ENCODE measurements at places on chromosomes 2 and 18.
A peak's percentile ranks its signal among the peaks of the same experiment; 100 is the strongest.

- no peak for DNase-seq
Measured at GRCh38 chr2:240672076-240672700, 10.5 kb downstream of the AQP12B start.

- no peak for DNase-seq
Measured at GRCh38 chr2:44515416-44515815, 153.7 kb downstream of the CAMKMT start.

DNA sequence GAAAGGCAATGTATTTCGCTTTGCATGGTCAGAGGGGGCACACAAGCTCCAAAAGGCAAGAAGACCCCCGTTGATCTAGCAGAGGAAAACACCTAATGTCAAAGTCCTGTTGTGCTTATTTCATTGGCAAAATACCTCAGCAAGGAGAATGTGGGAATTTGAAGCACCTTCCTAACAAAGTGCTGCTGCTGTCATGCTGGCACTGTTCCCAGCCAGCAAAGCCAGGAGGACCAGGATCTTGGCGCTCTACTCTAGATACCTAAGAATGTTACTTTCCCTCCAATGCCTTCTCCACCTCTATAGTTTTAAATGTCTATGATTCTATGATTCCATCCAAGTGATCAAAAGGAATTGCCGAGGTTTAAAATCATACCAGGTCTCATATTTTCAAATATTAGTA lies 867.9 kb upstream of the POU3F3 start:
- DNase-seq, result no peak

GRCh38 chr2:38733300-38733971 lies 17.7 kb downstream of the SRSF7 start:
- no peak for DNase-seq

- DNase-seq, result no peak
Measured at GRCh38 chr2:205901491-205901890, 184.5 kb downstream of the INO80D start.

GRCh38 chr18:2920027-2920426 lies 73.2 kb downstream of the EMILIN2 start:
- no peak for DNase-seq

- no peak for DNase-seq
Measured at GRCh38 chr18:5627776-5628511, 84.1 kb upstream of the EPB41L3 start.

- DNase-seq, result no peak
Measured at GRCh38 chr18:48943333-48943732, 7.4 kb downstream of the SMAD7 start.

DNA sequence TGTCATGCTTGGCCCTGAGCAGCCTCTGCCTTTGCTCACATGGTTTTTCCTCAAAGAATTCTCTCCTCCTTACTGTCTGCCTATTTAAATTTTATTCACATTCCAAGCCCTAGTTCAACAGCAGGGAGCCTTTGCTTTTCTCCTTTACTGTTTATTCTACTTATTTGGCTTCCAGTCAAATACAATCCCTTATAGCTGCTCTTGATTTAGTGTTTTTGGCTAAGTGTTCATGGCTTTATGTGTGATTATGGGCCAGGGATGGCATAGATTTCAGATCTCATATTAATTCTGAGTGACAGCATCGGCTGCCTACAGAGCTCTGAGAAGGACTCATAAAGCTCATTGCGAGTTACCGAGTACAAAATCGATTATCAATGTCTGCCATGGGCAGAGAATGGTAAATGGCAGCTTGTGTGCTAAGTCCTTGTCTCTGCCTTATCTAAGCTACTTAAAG lies 106.7 kb downstream of the METTL8 start:
- DNase-seq, result no peak

DNA sequence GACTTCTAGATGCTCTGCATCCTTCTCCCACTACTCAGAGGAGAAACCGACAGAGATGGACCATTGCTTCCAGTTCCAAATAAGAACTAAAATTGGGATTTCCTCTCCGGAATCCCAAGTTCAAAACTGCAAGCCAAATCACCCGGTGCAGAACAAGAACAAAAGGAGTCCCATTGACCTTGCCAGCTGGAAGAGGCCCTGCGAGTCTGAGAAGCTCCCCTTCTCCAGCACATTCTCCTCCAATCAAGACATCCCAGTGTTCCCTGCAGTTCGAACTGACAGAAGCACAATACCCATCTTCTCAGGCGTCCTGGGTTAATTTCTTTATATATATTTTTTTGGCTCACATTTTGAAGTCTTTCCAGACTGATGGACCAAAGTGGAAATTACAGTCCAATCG lies 195.3 kb upstream of the MEIS1 start:
- DNase-seq, result no peak

GRCh38 chr18:57150828-57151227 lies 3.9 kb downstream of the BOD1L2 start:
- DNase-seq, result no peak

GRCh38 chr18:57666818-57667497 lies 45.3 kb upstream of the NARS1 start:
- peak; percentile 28 for DNase-seq

DNA sequence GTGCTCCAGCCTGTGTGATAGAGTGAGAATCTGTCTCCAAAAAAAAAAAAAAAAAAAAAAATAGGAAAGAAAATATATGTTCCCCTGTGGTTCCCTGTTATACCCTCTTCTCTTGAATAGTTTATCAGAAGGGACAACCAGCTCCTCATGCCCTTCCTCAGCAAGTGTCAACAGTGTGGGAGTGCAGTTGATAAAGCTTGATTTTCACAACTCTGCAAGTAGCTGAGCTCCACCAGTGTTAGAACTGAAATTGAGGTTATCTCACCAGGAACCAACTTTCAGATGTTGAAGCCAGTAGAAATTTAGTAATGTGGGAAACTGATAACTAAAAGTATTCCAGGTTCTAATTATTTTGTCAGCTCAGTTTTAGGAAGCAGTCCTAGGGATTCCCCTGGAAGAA lies 25.1 kb downstream of the NEDD4L start:
- no peak for DNase-seq

- DNase-seq, result no peak
Measured at GRCh38 chr18:60875957-60876507, 457.2 kb upstream of the CDH20 start.

- DNase-seq, result no peak
Measured at GRCh38 chr2:176804392-176804791, 408.2 kb upstream of the HNRNPA3 start.

DNA sequence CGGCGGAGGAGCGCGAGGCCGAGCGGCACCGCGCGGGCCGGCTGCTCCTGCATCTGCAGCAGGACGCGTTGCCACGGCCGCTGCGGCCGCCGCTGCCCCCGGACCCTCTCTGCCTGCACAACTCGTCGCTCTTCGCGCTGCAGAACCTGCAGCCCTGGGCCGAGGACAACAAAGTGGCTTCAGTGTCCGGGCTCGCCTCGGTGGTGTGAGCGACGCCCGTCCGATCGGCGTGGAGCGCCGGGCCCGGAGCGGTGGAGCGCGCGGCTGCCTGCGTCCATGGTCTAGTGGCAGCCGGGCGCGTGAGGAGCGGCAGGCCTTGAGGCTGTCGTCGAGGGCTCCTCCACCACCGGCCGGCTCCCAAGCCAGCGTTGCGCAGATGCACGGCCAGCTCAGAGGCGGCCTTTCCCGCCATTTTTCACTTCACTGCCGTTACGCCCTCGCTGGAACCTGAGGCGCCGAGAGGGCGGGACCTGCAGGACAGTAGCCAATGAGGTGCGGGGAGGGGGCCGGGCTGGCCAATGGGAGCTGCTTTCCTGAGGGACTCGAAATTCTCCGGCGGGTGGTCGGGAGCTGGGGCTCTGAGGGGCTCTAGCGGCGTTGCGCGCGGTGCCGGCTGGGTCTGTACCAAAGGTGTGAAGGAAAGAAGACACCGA lies 1.9 kb downstream of the TLX2 start:
- peak; percentile 76 for DNase-seq

GRCh38 chr2:172285010-172285621 lies 142.3 kb upstream of the ITGA6 start:
- peak; percentile 57 for DNase-seq

GRCh38 chr2:130828461-130828860 lies 8.3 kb upstream of the ARHGEF4 start:
- no peak for DNase-seq

DNA sequence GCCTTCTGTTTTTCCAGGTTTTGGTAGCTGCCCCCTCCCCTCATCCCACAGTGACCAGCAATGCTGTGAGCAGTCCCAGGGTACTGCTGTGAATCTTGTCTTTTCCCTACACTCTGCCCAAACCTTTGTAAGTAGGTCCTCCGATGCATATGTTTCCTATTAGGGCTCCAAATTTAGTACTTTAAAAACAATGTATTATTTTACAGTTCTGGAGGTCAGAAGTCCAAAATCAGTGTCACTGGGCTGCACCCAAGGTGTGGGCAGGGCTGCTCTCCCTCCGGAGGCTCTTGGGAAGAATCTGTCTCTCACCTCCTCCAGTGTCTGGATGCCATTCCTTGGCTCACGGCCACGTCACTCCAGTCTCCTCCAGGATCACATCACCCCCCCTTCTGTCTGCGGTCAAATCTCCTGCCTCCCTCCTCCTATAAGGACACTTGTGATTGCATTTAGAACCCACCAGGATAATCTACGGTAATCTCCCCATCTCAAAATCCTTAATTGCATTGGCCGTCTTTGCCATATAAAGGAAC lies 208.5 kb downstream of the SH3BP4 start:
- no peak for DNase-seq

- DNase-seq, result no peak
Measured at GRCh38 chr18:10113121-10114022, 199.6 kb downstream of the VAPA start.

GRCh38 chr2:236977852-236978398 lies 107.8 kb upstream of the COPS8 start:
- DNase-seq, result no peak

- no peak for DNase-seq
Measured at GRCh38 chr18:617970-618504, 21.2 kb downstream of the CLUL1 start.

DNA sequence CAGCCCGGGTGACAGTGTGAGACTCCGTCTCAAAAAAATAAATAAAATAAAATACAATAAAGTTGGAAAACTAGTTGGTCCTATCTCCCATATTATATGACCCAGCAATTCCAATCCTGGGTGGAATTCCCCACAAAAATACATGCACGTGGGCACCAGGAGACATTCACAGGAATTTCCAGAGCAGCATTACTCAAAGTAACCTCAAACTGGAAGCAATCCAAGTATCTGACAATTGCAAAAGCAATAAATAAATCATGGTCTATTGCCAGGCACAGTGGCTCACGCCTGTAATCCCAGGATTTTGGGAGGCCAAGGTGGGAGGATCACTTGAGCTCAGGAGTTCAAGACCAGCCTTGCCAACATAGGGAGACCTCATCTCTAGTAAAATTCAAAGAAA lies 101.2 kb upstream of the MAP4K4 start:
- DNase-seq, result no peak

GRCh38 chr18:10421859-10422258 lies 32.6 kb upstream of the APCDD1 start:
- DNase-seq, result peak; percentile 57

DNA sequence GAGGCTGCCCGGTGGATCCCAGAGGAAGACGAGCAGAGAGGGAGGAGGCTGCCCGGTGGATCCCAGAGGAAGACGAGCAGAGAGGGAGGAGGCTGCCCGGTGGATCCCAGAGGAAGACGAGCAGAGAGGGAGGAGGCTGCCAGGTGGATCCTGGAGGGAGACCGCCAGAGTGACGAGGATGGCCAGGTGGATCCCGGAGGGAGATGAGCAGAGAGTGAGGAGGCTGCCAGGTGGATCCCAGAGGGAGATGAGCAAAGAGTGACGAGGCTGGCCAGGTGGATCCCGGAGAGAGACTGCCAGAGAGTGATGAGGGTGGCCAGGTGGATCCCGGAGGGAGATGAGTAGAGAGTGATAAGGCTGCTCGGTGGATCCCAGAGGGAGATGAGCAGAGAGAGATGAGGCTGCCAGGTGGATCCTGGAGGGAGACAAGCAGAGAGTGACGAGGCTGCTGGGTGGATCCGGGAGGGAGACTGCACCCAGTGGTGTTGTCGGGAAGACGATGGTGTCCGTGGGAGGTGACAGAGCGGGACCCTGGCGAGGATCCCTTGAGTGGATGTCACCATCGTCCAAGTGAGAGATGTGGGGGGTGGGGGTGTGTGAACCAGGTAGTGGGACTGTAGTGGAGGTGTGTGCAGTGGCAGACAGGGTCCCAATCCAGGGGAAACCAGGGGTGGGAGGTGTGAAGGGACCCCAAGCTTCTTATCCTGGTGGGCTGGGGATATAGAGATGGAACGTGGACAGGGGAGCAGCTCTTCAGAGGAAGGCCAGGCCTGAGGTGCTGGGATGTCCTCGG lies 22.3 kb downstream of the DCDC2C start:
- no peak for DNase-seq

GRCh38 chr18:32381761-32382160 lies 88.9 kb downstream of the GAREM1 start:
- DNase-seq, result no peak

DNA sequence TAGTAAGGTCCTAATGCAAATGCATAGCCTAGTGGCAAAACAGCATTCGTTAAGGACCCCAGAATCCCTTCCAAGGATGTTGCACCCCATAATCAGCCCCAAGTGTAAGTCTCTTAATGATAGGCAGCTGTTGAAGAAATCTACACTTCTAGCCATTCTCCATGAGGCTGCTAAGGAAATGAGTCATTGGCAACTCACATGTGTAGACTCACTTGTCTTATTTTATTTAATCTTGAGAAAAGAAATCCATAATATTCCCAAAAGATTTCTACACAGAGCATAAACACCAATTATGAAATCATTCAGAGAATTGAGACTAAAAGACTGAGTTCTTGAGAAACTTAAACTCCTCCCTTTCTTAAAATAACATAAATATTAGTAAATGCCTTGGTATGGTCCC lies 52.4 kb downstream of the AKAIN1 start:
- DNase-seq, result no peak

DNA sequence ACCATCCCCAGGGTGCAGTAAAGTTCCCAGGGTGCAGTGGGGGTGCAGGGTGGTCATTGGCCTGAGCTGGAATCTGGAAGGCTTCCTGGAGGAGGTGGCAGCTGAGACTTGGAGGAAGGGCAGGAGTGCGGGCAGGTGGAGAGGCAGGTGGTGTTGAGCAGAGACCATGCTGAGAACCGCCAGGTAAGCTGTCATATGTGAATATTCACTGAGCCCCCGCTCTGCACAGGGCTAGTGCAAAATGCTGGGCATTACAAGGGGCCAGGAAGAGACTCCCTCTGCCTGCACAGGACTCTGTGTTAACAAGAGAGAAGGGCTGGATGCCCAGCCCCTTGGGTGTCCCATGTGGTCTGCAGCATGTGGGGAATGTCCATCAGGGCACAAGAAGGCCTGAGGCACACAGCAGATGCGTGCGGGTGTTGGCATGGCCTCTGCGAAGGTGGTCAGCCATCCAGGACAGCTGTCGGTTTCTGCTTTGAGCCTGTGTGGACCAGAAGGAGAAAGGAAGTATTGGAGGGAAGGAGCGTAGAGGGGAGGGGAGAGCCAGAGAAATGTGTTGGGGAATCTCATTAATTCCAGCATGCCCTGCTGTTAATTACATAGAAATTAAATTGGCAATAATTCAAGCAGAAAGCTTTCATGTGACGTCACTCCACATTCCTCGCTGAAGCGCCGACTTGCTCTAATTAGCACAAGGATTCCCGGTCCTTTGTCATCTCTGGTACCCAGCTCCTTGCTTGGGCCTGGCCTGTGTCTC lies 62.8 kb upstream of the OTOS start:
- DNase-seq, result no peak
